ENCODE measurements at places on chromosomes 1 and 21. TPM values are rescaled to one million over a fixed set of nuclear protein-coding genes. Genes with fewer than 3 reads are reported as not detected.

GRCh38 chr1:206685769-206686477 is 1.2 kb downstream of the MAPKAPK2 start:
- DNase-seq: peak; percentile 59

DNA sequence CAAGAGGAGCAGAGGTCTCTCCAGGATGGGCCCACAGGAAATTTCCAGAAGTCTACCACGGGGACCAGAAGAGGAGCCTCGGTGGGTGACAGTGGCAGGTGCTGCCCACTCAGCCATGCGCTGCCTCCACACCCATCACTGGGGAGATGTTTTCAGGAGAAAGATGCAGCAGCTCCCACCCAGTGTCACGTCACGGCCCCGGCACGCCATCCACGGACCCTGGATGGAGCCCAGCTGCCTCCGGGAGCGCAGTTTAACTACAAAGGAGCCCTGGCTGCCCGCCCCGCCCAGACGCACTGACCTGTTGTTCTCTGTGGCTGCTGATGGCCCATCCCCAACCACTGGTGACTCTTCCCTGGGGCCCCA is 6.8 kb downstream of the TSPEAR start:
- no peak for DNase-seq

DNA sequence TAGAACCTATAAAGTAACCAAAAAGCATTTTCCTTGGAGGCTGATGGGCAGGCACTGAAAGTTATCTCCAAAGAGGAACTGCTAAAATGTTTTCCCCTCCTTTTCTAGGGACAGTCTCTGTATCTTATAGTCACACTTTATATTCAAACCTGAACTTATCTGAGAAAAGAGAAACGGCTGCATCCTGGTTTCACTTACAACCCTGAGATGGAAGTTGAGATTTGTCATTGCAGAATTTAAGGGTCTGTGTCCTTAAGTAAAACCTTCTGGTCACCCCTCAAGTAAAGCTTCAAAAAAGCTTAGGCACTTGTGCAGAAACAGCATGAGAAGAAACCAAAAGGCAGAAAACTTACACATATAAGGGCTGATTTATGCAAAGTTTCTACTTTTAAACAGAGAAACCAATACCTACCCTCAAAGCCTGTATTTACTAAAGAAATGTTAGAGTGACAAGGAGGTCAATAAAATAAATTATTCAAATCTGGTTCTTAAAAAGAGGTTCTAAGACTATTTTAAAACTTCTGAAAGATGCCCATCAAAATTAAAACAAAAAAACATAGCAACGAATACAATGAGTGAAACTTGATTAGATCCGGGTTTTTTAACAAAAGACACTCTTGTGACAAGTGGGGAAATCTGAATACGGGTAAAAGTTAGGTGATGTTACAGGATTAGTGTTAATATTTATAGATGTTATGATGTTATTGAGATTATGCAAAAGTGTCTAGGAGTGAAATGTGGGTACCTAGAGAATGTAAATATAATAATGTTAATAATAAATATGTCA is 9.9 kb downstream of the CD58 start:
- no peak for DNase-seq

DNA sequence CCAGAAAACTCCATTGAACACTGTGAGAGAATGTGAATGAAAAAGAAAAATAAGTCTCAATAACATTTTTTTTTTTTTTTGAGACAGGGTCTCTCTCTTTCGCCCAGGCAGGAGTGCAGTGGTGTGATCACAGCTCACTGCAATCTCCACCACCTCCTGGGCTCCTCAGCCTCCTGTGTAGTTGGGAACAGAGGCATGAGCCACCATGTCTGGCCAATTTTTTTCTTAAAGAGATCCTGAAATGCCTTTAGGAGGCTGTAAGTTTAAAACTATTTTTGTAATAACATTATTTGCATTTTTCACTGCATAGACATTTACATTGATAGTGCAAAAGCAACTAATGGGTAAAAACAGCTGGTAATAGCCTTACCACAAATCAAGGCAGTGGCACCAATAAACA is 35.3 kb downstream of the GDAP2 start:
- DNase-seq: no peak

GRCh38 chr1:205263580-205264190 is 35.9 kb downstream of the TMCC2 start:
- DNase-seq: no peak

DNA sequence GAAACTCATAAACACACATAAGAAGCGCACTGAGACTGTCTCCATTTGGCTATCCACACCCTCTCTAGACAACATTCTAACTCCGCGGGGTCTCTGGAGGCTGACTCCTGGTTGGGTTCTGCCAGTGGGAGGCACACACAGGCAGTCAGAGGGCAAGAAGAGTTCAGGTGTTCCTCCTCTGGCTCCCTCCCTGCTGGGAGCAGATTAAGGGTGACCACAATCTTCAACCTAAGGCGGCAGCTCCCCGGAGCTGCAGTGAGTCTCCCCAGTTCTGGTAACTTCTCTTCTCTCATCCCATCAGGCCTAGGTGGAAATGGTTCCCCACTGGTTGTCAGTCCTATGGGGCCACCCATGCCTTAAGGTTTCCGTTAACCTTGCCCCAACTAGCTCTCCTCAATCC is 7.4 kb upstream of the TENT5C start:
- no peak for DNase-seq

DNA sequence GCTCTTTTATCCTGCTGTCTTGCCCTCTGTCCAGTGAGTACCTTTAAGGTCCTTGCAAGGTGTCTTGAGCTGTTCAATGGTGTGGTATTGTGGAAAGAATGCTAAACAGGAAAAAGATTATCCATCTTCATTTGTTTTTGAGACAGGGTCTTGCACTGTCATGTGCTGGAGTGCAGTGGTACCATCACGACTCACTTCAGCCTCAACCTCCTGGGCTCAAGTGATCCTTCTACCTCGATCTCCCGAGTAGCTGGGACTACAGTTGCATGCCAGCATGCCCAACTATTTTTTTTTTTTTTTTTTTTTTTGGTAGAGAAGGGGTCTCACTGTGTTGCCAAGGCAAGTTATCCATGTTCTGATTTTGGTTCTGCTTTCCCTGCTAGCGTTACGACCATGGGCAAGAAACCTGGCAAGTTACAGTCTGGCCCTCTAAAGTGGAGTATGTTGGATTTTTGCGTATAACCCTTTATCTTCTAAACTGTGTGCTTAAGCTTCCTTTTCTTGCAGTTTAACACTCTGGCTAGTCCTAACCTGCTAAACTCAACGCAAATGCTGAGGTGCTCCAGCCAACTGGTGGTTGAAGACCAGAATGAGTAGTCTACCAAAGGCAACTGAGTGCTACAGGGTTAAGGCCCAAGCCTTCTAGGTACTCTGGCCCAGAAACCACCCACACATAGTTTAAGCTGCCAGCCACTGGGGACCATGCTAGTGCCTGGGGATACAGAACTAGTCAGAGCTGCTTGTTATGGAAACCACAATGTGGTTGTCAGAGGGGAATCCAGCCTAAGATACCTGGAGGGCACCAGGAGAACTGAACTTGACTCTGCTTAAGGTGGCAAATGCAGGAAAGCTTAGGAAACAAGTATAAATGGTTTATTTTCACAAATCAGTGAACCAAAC is 7.9 kb downstream of the RPL11 start:
- no peak for DNase-seq

GRCh38 chr1:19811206-19811851 is 3.8 kb downstream of the RNF186 start:
- no peak for DNase-seq

GRCh38 chr1:156012051-156012817 is 8.5 kb downstream of the SSR2 start:
- no peak for DNase-seq

DNA sequence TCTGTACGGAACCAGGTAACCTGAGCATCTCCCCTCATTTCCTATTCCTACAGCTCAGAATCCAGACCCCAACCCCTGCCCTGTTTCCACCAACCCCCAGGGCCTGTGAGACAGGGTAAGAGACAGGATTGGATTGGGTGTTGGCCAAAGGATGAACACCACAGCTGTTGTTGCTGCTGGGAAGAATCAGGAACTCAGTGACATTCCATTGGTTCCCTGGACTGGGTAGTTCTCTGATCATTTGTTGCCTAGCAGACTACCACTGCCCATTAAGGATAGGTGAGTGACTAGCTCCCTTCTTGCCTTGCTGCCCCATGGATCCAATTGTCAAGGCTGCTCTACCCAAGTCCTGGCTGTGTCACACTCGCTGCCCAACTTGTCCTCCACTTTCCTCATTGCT is 10.0 kb downstream of the NCSTN start:
- DNase-seq: no peak

- DNase-seq: no peak
Measured at GRCh38 chr21:41011098-41011731, 156.7 kb upstream of the BACE2 start.

- DNase-seq: no peak
Measured at GRCh38 chr21:39109163-39109530, 74.1 kb downstream of the PSMG1 start.

DNA sequence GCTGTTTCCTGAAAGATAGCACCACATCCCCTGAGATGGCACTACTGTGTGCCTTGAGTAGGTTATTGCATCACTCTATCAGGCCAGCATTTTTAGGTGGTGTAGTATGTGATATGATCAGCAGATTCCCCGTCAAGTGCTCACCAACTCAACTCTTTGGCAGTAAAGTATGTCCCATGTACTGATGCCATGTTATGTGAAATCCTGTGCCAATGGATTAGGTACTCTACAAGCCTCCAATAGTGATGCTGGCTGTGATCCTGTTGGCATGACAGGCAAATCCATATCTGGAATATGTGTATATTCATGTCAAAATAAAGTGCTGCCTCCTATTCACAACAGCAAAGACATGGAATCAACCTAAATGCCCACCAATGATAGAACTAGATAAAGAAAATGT is 137.2 kb upstream of the CAMK1G start:
- DNase-seq: no peak

DNA sequence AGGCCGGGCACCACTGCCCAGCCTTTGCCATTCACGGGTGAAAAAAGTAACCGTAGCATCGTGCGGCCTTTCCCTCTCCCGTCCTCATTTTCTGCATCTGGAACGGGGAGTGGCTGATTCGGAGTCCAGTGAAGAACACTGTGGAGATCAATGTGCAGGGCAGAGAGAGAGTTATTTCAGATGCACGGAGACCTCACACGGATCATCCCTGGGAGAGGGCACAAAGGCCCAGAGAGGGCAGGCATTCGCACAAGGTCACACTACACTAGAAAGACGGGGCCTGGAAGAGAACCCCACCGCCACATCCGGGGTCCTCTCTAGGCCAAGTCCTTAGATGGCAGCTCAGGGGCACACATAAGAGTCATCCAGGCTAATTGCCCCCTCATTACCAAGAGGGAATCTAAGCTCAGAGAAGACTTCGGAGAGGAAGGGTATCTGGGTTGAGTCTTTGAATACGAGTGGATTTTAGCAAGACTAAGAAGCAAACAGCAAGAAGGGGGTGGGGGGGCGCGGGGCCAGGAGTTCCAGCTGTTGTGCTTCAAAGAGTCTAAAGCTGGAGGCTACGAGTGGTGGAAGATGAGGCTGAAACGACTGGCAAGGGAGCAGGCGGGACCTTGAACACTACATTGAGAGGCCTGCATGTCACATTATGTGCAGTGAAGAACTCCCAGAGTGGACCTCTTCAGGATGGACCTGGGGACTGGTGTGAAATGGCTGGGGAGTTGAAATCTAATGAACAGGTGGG is 857 bp downstream of the GPX7 start:
- DNase-seq: no peak

- DNase-seq: peak; percentile 35
Measured at GRCh38 chr1:25617625-25618432, 1.2 kb downstream of the MAN1C1 start.

- no peak for DNase-seq
Measured at GRCh38 chr1:110242731-110243130, 32.6 kb downstream of the KCNC4 start.

GRCh38 chr1:48917901-48918603 is 141.4 kb upstream of the BEND5 start:
- no peak for DNase-seq

DNA sequence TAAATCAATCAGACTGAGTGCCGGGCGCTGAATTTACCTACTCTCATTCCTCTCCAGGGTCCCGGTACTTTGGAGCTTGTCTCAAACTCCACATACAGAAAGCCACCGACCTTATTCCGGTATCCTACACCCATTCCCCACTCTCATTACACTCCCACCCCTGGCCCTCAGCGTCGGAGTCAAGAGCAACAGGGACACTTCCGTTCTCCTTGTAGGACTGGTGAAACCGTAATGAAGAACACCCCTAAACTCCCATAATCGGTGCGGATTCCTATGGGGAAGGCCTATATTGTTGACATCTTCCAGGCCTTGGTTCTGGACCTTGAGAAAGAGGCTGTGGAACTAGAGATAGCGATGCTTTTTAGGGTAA is 798 bp downstream of the ZBED6 start:
- DNase-seq: no peak

- no peak for DNase-seq
Measured at GRCh38 chr1:103218369-103218768, 110.0 kb upstream of the COL11A1 start.

DNA sequence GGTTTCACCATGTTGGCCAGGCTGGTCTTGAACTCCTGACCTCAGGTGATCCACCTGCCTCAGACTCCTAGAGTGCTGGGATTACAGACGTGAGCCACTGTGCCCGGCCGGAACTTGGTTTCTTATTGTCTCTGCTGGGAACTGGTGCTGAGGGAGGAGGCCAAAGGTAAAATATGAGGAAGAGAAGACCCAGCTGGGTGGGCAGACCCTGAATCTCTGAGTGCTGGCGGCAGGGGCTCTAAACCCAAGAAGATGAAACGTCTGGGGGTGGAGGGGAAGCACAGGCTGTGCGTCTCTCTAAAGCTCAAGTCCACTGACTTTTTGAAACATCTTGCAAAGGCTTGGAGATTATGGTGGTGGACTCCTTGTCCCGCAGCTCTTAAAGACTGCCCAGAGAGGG is 82.0 kb upstream of the TLR5 start:
- no peak for DNase-seq

- DNase-seq: no peak
Measured at GRCh38 chr1:95503278-95504030, 269.4 kb downstream of the RWDD3 start.

DNA sequence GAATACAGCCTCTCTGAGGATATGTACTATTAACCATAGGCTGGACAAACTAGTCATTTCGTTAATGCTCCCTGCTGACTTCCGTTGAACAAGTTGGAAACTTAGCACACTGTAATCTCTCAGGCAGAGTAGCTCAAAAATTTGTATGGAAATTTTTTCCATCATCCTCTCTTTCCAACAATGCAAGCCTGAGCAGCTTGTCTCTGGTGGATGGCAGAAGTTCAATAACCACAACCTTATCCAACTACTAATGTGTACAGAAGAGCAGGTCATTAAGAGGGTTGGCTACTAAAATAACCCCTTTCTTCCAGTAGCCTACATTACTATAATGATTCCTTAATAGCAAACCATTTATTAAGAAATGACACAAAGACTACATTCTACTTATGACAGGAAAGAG is 262.3 kb downstream of the NFIA start:
- DNase-seq: no peak

GRCh38 chr1:6625584-6626149 is 999 bp downstream of the THAP3 start:
- no peak for DNase-seq

Gene SPRR2G
- polyA plus RNA-seq: not detected

Gene HSD3B1
- 0.06 TPM for polyA plus RNA-seq

Gene SYT6
- polyA plus RNA-seq: 0.35 TPM

Gene TMEM200B
- 22.6 TPM for polyA plus RNA-seq

Gene ADAM30
- not detected for polyA plus RNA-seq
